ENCODE measurements at places on chromosomes 13 and 19.

GRCh38 chr13:73299787-73300186, 241.0 kb downstream of the KLF5 start:
- no peak for DNase-seq

GRCh38 chr19:34662919-34663318, 14.0 kb downstream of the SCGB2B2 start:
- peak; percentile 48 for DNase-seq

DNA sequence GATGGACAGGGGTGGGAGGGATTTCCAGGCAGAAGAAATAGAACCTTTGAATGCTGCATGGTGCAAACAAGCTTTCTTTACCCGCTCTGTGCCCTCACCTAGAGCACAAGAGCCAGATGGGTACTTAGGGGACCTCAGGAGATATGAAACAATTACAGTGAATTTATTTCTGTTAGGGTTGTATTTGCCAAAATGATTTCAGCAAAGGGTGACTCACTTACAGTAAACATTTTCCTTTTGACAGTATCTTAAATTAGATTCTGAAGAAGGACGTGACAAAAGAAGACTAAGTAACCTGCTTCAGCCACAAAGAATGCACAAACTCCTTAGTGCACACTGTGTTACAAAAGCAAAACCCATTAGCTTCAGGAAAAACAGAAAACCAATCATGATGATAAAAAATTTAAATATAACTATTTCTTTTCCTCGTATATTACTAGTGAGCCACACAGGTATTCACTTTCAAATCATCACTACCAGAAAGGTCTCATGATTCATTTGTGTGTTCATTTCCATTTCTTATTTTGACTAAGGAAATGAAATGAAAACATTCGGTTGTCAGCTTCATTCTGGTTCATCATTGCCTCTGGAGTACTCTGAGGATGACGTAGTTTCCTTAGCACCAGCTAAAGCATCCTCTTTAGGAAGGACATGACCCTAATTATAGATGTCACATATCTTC, 158.8 kb downstream of the NHLRC3 start:
- DNase-seq = no peak

GRCh38 chr19:3656073-3656746, 29.6 kb upstream of the CACTIN start:
- DNase-seq = no peak

DNA sequence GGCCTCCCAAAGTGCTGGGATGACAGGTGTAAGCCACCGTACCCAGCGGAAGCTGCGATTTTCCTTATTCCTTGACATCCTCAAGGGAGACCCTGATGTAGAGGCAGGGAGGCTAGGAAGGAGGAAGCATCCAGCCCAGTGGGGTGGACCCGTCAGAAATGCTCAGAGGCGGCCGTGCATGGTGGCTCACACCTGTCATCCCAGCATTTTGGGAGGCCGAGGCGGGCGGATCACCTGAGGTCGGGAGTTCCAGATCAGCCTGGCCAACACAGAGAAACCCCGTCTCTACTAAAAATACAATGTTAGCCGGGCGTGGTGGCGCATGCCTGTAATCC, 11.6 kb downstream of the GZMM start:
- DNase-seq = no peak

DNA sequence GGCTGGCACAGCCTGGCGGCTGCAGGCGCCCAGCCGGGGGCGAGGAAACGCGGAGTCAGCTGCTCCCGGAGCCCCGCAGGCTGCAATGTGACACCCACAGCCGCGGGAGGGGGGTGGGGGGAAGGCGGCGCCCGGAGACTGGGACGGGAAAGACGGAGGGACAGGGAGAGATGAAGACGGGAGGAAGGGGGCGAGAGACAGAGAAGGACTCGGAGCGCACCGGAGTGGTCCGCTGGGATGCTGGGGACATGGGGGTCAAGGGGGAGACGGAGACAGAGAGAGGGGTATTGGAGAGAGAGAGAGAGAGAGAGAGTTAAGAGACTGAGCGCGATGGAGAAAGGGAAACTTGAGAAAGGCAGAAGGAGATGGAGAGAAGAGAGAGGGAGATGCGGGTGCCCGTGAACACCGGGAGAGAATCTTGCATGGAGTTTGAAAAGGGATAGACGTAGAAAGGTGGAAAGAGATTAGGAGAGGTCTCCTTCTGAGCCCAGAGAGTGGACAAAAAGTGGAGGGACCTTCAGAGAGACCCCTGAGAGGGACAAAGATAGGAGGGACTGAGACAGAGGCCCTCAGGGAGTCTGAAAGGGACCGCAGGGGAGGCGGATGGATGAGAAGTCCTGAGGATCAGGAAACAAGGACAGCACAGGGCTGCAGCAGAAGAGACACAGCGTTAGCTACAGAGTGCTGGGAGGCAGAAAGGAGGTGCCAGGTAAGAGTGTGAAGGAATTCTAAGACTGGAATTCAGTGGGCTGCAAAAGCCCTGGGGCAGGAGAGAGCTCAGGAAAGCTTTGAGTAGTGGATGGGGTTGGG, 1.0 kb downstream of the SCN1B start:
- DNase-seq = no peak

GRCh38 chr19:7792281-7792680, 29.2 kb downstream of the CLEC4M start:
- DNase-seq = no peak

- DNase-seq = no peak
Observed at GRCh38 chr13:25578526-25578925, 206.8 kb downstream of the ATP8A2 start.

GRCh38 chr19:10593820-10594637, 6.9 kb upstream of the AP1M2 start:
- no peak for DNase-seq

- DNase-seq = peak; percentile 3
Observed at GRCh38 chr19:9721861-9722260, 46.7 kb downstream of the ZNF846 start.

DNA sequence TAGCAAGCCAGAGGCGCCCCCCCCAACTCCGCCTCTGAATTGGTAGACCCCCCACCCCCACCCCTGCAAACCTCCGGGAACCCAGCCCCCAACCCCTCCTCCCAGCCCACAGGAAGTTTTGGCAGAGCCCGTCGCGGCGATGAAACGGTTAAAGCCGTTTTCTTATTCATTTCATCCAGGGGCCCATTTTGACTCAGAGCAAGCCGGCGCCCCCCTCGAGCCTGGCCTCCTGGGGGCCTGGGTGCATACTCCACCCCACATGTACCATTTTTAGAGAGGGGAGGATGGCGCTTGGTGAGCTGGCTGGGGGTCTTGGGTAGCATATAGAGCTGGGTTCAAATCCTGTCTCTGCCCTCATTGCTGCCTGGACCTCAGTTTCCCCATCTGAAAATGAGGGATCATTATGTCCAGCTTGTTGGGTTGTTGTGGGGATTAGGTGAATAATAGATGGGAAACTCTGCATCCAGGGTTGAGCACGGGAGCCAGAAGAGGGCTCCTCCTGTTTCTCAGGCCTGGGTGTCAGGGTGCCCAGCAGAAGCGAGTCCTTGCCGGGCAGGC, 7.9 kb upstream of the JUNB start:
- peak; percentile 24 for DNase-seq

DNA sequence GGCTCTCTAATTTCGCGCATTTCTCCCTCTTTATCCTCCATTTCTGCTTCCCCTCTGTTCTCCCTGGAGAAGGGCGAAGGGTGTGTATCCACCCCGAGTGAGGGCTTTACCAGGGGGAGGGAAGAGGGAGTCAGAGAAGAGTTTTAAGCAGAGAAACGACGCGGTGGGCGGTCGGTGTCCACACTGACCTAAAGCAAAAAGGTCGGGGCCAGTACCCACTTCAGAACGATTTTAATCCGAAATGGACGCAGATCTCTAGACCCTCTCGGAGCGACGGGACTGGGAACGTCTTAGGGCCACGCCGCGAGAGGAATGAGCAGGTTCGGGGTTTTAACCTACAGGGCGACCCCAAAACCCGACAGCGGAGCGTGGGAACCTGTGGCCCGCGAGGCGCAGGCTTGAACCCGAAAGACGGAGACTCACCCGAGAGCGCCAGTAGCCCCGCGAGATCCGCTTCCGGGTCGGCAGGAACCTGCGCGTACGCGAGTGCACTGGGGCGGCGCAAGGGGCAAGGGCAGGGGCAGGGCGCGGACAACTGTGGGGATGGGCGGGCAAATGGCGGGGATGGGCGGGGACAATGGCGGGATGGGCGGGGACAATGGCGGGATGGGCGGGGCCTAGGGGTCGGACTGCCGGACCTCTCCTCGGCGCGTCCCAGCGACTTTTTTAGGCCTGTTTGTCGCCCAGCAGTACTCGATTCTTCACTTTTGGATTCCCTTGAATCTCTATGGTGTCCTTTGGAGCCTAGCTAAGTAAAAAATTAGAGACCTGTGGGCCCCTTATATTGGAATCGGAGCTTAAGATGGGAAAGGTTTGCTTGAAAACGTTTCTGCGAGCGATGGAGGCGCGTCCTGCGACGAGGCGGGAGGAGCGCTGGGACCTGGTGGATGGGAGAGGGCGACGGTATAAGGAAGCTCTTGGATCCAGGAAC, at the start of gene ZNF677:
ZNF677 (minus strand) TSS at position 463 of the 931 bp plus-strand sequence. CDS start 3,323 bp downstream, outside the sequence.
- DNase-seq = peak; percentile 84

Data from hematopoietic multipotent progenitor cell treated with erythropoietin and hydrocortisone succinate and interleukin-3 and kit ligand, for 8 days (in vitro differentiated cells).